Stimulated activated CD4-positive, alpha-beta T cell treated with anti-CD3 and anti-CD28 coated beads, Interleukin-15, amount 100 ng/mL, for 1 hour (primary cell): ENCODE measurements at places on chromosomes 5 and 9.

DNA sequence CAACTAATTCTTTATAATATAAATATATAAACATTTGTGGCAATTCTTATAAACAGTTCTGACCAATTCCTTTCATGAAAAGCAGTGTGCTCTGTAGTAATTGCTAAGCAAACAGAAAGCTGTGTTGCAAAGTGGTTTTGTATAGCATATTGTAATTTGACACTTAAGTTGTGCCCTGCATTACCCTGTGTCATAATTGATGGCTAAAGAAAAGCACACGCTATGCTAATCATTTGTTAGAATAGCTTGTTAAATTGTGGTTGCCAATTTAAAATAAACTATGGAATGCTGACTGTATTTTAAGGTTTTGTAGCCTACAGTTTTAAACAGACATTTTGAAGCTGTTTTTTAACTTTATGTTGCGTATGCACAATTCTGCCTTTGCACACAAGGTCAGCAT is 140.0 kb downstream of the PBX3 start:
- no peak for DNase-seq

- no peak for DNase-seq
Measured at GRCh38 chr9:37362430-37362829, 60.1 kb upstream of the GRHPR start.

DNA sequence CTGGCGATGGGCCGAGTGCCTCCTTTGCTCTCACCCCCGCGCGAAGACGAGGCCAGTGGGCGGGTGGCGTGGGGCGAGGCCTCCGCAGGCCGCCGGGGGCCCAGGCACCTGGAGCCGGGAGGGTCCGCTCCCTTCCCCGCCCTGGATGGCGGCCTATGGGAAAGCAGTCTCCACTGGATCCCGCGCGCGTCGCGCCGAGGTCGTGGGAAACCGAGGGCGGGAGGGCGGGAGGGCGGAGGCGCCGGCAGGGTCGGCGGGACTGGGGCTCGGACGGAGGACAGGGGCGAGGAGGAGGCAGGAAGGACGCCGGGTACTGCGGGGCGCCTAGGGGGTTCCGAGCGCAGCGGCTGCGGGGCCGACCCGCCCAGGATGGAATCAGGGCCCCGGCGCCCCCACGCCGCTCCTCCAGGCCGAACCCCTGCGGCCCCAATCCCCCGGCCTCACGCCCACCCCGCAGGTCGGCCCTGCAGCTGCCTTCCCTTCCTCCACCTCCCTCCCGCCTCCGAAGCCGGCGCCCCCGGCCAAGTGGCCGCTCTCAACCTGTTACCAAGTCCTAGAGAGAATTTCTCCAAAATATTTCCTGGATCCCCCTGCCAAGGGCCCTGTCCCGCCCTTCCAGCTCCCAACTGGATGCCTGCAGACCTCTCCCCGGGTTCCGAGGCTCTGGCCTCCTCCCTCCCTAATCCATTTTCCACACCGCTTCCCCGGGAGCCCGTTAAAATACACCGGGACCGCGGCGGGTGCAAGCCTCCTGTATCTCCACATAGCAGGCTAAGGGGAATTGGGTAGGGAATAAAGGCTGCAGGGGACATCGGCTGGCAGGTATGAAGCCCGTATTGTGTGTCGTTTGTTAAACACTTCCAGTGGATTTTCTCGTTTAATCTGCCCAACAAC is 146.3 kb downstream of the ERCC6L2 start:
- DNase-seq, result no peak

- no peak for DNase-seq
Measured at GRCh38 chr9:134150557-134151214, 13.7 kb downstream of the RNU6ATAC start.

- DNase-seq, result no peak
Measured at GRCh38 chr9:79661279-79661678, 89.5 kb downstream of the TLE4 start.

DNA sequence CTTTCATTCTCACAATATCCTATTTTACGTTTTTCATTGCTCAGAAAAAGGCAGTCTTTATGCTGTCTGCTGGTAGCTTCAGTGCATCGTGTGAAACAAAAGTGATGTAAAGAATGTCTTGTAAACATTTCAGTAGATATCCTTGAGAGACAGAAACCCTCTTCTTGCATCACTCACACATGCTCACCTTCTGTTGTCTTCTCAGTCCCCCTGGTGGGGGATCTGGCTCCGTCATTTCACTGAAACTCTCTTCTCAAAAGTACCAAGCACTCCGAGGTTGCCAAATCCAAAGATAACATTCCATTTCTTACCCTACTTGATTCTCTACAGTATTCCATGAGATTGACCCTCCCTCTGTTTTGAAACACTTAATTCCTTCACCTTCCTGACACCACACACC is 46.1 kb upstream of the PCA3 start:
- DNase-seq, result no peak
